HuH-7 (cell line): ENCODE measurements at places on chromosomes 12 and 14.
A peak's percentile ranks its signal among the peaks of the same experiment; 100 is the strongest.

DNA sequence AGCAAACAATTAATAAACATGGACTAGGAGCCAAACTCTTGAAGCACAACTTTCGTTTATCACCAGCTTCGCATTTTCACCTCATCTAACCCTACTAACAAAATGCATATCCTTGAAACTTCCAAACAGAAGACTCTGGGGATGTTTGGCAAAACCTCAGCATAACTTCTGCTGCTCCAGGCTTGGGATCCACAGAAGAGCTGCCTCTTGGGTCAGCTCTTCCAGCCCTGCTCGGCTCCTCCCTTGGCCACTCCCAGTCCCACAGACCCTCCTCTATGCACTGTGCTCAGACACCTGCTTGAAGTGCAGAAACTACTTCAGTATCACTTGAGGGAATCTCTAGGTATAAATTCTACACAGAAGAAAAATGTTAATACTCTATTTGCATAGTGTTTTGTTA, 110.0 kb upstream of the AMIGO2 start:
- no peak for DNase-seq

- no peak for DNase-seq
Observed at GRCh38 chr12:92432724-92433441, 269.9 kb upstream of the PLEKHG7 start.

DNA sequence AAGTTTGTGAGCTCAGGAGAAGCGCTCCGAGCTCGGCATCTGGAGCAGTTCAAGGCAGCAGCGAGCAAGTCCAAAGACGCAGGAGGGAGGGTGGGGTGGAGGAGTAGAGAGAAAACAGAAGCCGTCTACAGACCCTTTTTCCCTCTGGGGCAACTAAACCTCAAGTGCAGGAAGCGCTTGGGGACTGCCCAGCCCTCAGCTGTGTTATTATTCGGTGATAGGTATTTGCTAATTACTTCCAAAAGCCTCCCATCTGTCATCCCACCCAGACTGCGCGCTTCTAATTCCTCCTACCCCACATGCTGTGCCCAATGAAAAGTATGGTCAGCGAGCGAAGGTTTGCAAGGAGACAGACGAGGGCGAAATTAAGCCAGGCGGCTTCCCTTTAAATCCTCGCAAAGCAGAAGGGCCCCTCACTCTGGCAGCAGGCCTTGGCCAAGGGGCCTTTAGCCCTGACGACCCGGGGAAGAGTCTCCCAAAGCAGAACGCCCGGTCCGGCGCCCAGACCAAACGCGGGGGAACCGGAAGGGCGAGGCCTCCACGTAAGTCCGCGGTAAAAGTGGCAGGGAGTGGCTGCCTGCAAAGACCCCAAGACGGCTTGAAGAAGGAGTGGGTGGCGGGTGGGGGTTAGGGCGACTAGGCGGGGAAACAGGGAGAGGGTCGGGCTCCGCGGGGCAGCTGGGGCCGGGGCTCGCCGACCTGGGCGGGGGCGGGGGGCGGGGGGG, 507 bp upstream of the CD9 start:
- DNase-seq = no peak

GRCh38 chr12:52147367-52147963, 44.3 kb downstream of the KRT80 start:
- DNase-seq = peak; percentile 68

GRCh38 chr14:59150990-59151389, 37.5 kb upstream of the DAAM1 start:
- no peak for DNase-seq

GRCh38 chr12:101563212-101563611, 31.6 kb upstream of the MYBPC1 start:
- no peak for DNase-seq

DNA sequence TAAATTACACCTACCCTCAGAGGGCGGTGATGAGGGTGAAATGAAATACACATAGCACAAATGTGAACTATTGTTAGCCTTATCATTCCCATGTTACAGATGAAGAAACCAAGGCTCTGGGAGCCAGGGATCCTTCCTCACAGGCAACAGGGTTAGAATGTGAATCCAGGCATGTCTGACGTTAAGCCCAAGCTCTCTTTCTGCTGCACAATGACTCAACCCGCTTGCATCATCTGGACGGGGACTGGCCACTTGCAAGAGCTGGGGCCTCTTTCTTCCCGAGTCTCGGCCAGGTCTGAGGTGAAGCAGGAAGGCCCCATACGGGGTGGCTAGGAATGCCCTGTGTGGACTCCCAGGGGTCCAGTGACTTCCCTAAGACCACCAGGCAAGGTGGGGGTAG, 105.2 kb downstream of the RBM19 start:
- peak; percentile 65 for DNase-seq

- DNase-seq = no peak
Observed at GRCh38 chr12:131720921-131721320, 10.0 kb downstream of the SFSWAP start.

DNA sequence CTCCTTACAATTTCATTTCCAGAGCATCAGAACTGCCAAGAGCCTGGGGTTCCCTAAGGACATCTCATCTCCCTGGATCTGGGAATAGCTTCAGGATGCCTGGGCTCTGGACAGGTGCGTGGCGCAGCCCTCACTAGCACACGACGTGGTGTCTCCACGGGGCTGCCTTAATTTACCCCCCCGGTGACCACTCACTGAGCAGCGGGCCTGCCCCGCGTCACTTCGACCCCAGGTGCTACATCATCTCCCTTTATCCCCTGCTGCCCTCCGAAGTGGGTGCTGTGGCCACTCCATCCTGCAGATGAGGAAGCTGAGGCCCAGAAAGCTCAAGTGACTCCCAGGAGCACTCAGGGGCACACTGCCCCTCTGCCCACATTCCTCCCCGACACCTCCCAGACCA, 177.8 kb upstream of the SFSWAP start:
- no peak for DNase-seq

DNA sequence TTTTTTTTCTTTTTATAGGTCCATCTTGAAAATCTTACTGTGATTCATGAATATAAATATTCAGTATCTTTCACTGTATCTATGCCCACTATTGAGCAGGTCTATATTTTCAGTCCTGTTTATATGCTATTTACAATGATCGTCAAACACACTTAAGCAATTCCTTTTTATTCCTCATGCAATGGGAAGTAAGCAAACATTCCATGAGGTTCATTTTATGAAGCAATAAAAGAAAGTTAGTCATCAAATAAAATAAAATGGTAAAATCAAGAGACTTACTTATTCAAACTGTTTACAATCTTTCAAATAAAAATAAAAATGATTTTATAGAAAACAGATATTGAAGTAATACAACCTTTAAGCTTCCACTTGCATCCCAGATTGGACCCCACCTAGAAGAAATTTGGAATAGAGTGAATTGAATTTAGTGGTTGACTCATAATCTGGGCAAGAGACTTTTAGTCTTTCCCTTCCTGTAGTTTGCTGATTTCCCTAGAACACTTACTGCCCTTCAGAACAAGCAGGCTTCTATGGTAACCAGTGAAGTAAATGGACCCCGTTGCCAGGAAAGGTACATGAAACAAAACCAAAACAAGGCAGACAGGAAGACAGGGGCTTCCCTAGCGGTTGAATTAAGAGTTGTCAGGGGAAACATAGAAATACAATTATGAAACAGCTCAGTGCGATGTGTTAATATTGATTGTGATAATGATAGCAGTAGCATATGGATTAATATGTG, 241.0 kb upstream of the ATP2B1 start:
- no peak for DNase-seq
